ENCODE measurements at places on chromosomes 11 and 22. TPM values are rescaled to one million over a fixed set of nuclear protein-coding genes. Genes with fewer than 3 reads are reported as not detected.
A peak's percentile ranks its signal among the peaks of the same experiment; 100 is the strongest.

- no peak for DNase-seq
Observed at GRCh38 chr11:118021146-118021545, 35.0 kb downstream of the IL10RA start.

GRCh38 chr22:47213571-47214230 lies 451.3 kb downstream of the TBC1D22A start:
- DNase-seq: no peak

GRCh38 chr11:62008193-62008592 lies 40.8 kb upstream of the FTH1 start:
- no peak for DNase-seq

The PTPN5 gene
- not detected for total RNA-seq

The C1QTNF6 gene
- 11.3 TPM for total RNA-seq

GRCh38 chr11:28727254-28727653 lies 619.1 kb downstream of the METTL15 start:
- DNase-seq: no peak

- no peak for DNase-seq
Observed at GRCh38 chr11:117706322-117706814, 90.6 kb downstream of the DSCAML1 start.

GRCh38 chr11:82858556-82859091 lies 41.6 kb downstream of the PRCP start:
- DNase-seq: peak; percentile 43

GRCh38 chr11:133951327-133952198 lies 5.2 kb downstream of the IGSF9B start:
- DNase-seq: no peak

The LMO1 gene
- not detected for total RNA-seq

DNA sequence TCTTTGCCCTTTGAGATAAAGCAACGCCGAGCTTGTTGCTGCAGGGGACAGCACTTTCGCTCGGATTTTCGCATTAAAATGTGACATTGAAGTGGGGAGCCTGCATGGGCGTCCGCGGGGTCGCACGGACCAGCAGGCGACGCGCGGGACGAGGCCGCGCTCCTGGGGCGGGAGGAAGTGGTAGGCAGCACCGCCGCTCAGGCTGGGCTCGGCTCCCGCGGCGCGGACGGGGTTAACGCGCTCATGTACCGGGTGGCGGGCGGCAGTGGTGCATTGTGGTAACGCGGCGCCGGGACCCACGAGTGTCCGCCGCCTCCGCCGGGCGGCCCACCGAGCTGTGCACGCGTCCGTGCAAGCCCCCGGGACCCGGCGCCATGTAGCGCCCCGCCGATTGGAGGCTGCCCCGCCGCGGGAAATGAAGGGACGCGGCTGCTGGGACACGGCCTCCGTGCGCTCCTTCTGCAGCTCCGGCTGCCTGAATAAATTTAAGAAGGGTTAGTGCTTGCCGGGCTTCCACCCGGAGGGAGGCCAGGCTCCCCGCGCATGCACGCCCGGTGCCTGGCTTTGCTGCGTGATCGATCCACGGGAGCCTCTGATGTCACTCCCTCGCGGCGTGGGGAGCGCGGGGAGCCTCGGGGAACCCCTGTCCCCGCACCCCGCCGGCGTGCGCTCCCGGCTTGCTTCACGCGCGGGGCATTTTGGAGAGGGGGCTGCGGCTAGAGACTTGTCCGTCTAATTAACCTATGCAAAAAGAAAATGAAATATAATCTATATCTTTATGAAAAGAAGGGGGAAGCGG lies 127.7 kb downstream of the OSBP2 start:
- no peak for DNase-seq

DNA sequence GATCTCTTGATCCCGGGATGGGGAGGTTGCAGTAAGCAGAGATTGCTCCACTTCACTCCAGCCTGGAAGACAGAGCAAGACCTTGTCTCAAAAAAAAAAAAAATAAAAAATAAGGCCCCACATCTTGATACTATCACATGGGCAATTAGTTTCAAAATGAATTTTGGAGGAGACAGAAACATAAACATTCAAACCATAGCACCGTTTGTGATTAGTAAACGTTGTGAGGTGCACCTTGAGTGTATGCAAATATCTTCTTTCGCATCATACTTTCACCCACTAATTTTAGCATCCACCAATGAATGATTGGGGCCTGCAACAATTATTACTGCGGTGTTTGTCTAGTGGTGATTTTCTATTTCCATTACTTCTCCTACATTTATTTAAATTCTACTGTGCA lies 11.0 kb upstream of the SPDYC start:
- DNase-seq: no peak

The OR5A1 gene
- not detected for total RNA-seq

GRCh38 chr11:56396047-56396446 lies 16.4 kb upstream of the OR5AL1 start:
- no peak for DNase-seq

DNA sequence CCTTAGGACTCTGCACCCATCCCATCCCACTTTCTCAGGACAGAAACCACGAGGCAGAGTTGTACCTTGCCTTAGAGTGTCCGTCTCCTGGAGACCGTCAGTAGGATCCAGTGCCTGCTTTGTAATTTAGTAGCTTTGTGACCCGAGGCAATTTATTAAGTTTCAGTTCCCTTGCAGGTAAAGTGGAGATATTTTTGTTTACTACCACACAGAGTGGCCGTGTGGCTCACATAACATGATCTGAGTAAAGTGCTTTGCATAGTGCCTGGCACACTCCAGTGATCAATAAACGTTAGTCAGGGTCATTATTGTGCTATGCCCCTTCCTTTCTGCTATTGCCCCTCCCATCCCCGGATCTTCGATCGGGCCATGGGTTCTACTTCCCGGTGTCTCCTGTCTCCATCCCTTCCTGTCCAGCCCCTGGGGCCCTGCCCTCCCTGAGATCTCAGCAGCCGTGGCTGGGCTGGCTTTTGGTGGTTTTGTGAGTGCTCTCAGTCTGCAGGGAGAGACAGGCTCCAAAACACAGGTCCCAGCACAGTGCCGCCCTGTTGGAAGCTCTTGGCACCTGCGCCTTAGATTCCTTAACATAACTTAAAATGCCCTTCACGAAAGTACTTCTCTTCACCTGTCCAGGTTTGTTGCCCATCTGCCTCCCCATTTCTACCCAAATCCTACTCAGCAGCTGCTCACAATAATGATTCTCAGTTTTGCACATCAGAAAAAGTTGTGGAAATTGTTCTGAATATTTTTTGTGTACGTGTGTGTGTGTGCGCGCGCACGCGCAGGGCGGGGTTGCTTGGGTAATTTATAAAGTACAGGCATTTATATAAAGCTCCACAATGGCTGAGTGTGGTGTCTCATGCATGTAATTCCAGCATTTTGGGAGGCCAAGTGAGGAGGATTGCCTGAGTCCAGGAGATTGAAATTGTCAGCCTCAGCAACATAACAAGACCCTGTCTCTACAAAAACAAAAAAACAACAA lies 753.7 kb downstream of the NTM start:
- DNase-seq: no peak

The DERL3 gene
- 1.9 TPM for total RNA-seq

The EXPH5 gene
- 15.0 TPM for total RNA-seq

The SAA1 gene
- total RNA-seq: 14.6 TPM

DNA sequence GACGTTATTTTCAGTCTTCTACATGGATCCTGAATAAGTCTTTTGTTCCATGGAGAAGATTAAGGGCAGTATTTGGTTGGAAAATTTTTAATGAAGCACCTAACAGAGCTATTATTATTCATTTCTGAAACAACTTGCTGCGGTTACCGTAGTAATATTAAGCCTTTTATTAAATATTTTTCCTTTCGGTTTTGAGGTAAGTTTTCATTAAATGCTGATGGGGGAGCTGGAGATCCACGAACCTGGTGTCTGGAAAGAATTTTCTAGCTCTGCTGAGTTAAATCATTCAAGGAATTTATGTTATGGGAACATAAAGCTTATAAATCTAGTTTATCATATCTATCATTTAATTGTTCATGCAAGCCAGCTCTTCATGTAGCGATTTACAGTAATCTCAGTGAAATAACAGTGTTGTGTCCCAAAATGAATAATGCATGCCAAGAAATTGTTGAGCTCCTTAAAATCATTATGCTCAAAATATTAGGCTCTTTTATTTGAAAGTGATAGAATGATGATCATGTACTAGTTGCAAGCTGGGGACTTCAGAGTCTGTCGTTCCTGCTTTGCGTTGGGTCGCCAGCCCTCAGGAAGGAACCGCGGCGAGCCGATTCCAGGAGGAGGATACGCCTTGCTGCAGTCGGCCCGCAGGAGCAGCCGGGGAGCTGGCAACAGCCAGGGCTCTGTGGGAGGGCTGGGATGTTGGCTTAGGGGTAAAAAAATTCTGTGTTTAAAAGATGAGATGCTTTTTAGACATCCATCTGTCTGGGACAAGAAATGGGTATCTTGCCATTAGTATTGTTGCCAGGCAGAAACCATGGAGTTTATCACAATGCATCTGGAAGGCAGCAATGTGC lies 83.1 kb downstream of the TBC1D22A start:
- DNase-seq: no peak

GRCh38 chr22:26617271-26618199 lies at the start of gene CRYBB1:
Gene CRYBB1, minus strand, starts transcription at chr22:26618027. Its CDS starts 1,708 bp downstream, at chr22:26616319.
- no peak for DNase-seq

The SLC6A5 gene
- not detected for total RNA-seq

The OR56A4 gene
- total RNA-seq: not detected

The TBX10 gene
- total RNA-seq: not detected

The CYB5R2 gene
- 46.3 TPM for total RNA-seq

GRCh38 chr11:75325713-75326438 lies 25.6 kb downstream of the ARRB1 start:
- peak; percentile 70 for DNase-seq

DNA sequence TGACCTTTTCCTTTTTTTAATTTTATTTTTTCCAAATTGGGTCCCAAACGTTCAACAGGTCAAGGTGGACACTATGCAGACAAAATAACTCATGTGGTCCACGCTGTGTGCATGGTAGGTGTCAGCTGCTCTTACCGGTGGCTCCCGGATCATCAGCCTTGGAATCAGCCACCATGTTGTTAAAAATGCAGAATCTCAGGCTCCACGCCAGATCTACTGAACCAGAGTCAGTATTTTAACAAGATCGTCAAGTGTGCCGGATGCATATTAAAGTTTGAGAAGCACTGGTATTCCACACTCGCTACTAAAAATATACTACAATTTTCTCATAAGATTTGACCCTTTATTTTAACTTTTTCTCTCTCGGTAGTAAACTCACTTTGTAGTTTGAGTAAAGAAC lies 553 bp upstream of the LDLRAD3 start:
- DNase-seq: no peak

GRCh38 chr11:127137771-127138280 lies 137.3 kb upstream of the KIRREL3 start:
- DNase-seq: no peak

DNA sequence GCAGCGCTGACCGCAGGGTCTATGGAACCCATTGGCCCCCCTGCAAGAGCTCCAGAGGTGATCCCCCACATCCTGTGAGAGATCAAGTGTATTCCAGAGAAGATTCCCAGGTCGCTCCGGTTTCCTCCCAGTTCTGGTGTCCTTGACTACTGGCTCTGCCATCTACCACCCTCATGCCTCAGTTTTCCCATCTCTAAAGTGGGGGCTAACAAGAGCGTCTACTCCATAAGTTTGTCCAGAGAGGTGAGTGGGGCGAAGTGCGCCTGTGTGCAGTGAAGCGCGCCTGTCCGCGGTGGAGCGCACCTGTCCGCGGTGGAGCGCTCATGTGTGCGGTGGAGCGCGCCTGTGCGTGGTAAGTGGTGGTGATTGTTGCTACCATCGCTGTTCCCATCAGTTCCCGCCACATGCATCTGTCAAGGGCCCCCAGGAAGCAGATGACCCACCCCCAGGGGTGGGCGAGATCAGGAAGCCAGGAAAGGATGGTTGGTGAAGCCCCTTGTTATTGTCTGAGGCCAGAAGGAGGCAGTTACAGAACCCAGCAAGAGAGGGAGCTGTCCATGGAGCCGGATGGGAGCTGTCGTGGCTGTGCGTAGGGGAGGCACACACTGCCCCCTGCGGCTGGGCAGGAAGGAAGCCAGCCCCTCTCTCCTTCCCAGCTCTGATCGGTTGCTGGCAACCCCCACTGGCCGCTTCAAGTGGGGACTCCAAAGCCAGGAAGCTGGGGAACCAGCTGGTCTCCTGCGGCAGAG lies 73.2 kb upstream of the FGF3 start:
- no peak for DNase-seq

- DNase-seq: no peak
Observed at GRCh38 chr11:113695207-113695606, 10.9 kb downstream of the TMPRSS5 start.

- DNase-seq: no peak
Observed at GRCh38 chr22:25167834-25168601, 31.6 kb upstream of the CRYBB3 start.

- no peak for DNase-seq
Observed at GRCh38 chr11:1205987-1206331, 16.9 kb upstream of the MUC5B start.

The OR51B5 gene
- total RNA-seq: not detected

GRCh38 chr22:27443306-27443705 lies 358.2 kb downstream of the MN1 start:
- no peak for DNase-seq

GRCh38 chr22:25362883-25363240 lies 143.4 kb downstream of the CRYBB2 start:
- no peak for DNase-seq

The SPON1 gene
- not detected for total RNA-seq

The RASSF10 gene
- total RNA-seq: 3.6 TPM

The SMIM35 gene
- not detected for total RNA-seq

DNA sequence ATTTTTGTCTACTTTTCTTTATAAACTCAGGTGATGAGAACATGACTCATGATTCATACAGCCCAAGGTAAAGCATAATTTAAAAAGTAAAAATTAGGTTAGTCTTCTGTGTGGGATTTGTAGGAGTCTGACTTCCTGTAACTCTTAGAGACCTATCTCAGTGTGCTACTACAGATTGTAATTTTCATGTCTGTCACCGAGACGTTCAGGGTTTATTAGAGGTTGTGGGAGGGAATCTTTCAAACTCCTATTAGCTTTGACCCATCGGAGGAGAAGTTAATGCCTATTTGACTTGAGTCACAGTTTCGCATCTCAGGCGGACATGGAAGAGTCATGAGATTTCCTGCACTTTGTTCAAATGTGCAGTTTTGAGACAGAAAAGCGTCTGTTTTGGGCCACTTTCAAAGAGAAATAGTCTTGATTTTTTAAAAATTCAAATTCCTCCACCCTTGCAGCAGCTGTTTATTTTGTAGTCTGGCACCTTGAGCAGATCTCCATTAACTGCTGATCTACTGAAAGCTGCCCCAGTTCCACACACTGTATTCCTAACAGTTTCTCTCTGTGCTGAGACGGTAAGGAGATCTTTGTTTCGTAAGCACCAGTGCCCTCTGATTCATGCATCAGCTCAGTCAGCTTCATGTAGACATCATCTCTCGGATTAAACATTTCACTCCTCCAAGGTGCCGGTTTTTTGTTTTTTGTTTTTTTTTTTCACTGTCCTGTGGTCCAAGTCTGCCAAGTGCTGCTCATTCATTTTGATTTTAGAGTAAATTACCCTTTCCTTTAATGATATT lies 24.3 kb downstream of the ALKBH3 start:
- peak; percentile 71 for DNase-seq

GRCh38 chr22:35589071-35589755 lies 27.9 kb downstream of the MB start:
- DNase-seq: peak; percentile 97

The SYT13 gene
- total RNA-seq: not detected

The CFAP300 gene
- 3.5 TPM for total RNA-seq

The CRYBB1 gene
- total RNA-seq: not detected
